ENCODE measurements at places on chromosomes 16 and 17.

DNA sequence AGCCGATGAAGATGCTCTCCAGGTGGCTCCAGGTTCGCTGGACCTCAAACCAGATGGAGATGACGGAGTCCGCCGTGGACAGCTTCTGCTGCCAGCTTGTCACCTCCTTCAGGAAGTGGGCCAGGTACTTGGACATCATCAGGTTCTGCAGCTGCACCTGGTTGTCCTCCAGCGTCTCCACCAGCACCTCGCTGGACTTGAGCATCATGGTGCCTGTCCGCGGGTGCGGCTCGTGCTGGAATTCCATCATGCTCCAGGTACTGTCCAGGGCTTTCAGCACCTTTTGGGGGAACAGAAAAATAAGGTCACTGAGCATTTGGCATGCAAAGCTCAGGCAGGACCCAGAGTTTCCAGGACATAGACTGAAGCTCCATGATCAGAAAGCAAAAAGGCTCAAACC, 69.7 kb downstream of the DNAH17 start:
- no peak for DNase-seq
- H3K4me3 ChIP-seq: no peak overlapping the region
- no peaks in the 10 kb centered on the region for H3K27me3 ChIP-seq
- H3K27ac ChIP-seq: no peak overlapping the region
- no peaks in the 10 kb centered on the region for H3K36me3 ChIP-seq

GRCh38 chr16:285146-286055, 2.4 kb downstream of the PDIA2 start:
- no peak for DNase-seq
- H3K36me3 ChIP-seq: peaks cover 41% of the 10 kb centered on the region

GRCh38 chr16:30032083-30032819, 1.2 kb upstream of the TLCD3B start:
- H3K27ac ChIP-seq: no peak overlapping the region
- H3K36me3 ChIP-seq: no peaks in the 10 kb centered on the region
- no peaks in the 10 kb centered on the region for H3K4me1 ChIP-seq
- peak; percentile 80 for DNase-seq
- H3K27me3 ChIP-seq: no peaks in the 10 kb centered on the region

GRCh38 chr16:67967183-67967957, 1.1 kb downstream of the SLC12A4 start:
- H3K36me3 ChIP-seq: peaks cover 13% of the 10 kb centered on the region
- no peaks in the 10 kb centered on the region for H3K27me3 ChIP-seq
- peak; percentile 32 for DNase-seq
- H3K4me1 ChIP-seq: peaks cover 26% of the 10 kb centered on the region

DNA sequence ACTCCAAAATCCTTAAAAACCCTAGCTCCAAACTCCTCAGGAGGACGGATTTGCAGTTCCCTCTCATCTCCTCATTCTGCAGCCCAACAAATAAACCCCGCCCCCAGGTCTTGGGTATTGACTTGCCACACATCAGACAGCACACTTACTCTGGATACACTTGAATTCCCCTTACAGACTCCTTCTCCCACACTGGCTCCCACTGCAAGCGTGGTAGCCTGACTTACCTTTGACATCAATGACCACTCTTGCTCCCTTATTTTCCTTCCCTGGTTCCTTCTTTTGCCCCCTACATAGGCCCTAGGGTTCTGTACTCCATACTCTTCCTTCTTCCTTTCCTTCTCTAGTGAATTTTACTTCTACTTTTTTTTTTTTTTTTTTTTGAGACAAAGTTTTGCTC, 7.5 kb downstream of the RFFL start:
- no peak for DNase-seq
- no peak overlapping the region for H3K4me3 ChIP-seq
- no peak overlapping the region for H3K27ac ChIP-seq
- H3K4me1 ChIP-seq: peaks cover 39% of the 10 kb centered on the region
- H3K27me3 ChIP-seq: no peaks in the 10 kb centered on the region

DNA sequence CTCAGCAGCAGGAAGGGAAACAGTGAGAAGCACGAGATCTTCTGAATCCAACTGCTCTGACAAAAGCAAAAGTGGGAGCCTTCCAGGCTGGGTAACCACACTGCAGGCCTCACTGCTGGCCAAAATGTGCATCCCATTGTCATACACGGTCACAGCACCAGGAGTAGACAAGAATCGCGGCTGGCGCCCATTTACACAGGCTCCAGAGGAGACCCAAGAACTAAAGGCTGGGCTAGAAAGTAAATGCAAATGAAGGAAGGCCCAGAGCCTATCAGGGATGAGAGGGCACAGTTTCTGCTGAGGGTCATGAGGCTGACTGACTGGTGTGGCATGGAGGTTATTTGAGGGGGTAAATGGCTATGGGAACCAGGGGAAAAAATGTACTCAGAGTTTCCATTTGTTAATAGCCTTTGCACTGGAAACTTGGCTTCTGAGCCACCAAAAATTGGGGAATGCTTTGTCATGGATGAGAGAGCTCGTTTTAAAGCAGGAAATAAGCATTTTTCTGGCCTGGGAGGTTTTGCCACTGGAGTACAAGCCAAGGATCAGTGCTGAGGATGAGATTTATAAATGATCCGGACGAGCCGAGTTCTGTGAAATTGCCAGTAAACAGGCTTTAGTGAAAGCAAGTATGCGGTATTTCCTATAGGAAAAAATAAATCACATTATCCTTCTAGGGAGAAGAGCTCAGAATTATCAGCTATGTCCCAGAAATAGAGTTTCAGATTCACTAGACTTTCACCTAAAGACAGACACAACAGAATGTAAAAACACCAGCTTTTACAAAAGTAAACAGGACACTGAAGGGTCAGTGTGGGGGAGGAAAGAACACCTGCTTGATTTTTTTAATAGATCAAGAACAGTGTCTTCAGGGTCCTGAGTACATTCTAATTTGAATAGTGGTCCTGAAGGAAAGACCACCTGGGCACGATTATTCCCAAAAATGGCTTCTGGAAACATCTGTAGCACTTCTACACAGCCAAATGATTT, 66.9 kb upstream of the GSG1L start:
- H3K36me3 ChIP-seq: peaks cover 99% of the 10 kb centered on the region
- H3K27ac ChIP-seq: no peak overlapping the region
- no peaks in the 10 kb centered on the region for H3K4me1 ChIP-seq

DNA sequence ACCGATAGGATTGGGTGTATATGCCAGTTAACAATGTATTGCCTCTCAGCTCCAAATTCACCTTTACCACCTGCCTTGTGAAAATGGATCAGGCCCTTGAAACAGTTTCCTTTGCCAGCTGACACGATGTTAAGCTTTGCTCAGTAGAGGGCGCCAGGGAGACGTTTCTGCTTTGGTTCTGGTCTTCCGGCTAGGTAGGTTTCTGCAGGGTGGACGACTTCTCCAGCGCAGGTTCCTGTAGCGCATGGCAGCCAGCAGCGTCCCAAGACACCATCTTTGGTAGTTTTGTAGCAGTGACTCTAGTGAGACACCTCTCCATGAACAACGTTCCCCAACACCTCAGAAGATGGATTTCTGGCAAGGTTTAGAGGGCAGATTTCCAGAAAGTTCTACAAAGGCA, 24.0 kb downstream of the SYCE1L start:
- no peaks in the 10 kb centered on the region for H3K4me1 ChIP-seq
- H3K27me3 ChIP-seq: peaks cover 8% of the 10 kb centered on the region
- no peak overlapping the region for H3K4me3 ChIP-seq
- peak; percentile 16 for DNase-seq
- H3K36me3 ChIP-seq: no peaks in the 10 kb centered on the region

GRCh38 chr17:27413315-27413714, 42.9 kb upstream of the KSR1 start:
- no peaks in the 10 kb centered on the region for H3K36me3 ChIP-seq
- H3K27ac ChIP-seq: no peak overlapping the region
- DNase-seq: no peak
- H3K27me3 ChIP-seq: peaks cover 3% of the 10 kb centered on the region

DNA sequence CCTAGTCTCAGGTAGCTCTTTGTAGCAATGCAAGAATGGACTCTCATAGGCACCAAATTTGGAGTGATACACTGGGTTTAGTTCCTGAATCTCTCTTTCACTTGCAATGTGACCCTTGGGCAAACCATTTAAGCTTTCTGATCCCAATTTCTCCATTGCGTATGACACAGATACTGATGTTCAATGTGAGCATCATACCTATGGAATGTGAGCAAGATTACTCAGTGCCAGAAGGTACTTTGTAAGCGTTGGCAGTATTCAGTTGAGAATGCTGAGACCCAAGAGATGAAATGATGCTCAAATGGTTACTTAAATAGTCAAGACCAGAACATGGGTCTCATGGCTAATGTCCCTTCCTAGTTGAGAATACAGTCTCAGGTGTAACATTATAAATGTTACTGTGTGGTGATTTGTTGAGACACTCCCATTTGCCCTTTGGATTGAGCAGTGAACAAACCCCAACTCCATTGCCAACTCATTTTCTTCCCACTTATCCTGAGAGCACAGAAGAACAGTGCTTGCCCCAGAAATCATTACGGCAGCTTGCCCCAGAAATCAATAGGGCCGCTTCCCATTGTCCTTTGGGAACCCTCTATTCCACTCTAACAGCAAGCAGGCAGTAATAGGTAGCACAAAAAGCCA, 134.1 kb downstream of the SOX9 start:
- no peak for DNase-seq
- no peaks in the 10 kb centered on the region for H3K36me3 ChIP-seq
- no peak overlapping the region for H3K4me3 ChIP-seq
- no peaks in the 10 kb centered on the region for H3K4me1 ChIP-seq
- no peak overlapping the region for H3K27ac ChIP-seq
- no peaks in the 10 kb centered on the region for H3K27me3 ChIP-seq

DNA sequence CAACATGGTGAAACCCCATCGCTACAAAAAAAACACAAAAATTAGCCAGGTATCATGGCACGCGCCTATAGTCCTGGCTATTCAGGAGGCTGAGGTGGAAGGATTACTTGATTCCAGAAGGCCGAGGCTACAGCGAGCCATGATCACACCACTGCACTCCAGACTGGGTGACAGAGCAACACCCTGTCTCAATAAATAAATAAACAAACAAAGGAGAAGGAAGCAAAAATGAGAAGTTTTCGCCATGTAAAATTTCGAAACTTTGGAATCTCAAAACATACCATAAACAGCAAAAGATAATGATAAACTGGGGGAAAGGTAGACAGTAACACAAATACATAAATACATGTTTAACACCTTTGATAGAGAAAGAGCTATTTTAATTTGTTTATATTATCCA, 130.9 kb downstream of the ZFHX3 start:
- DNase-seq: no peak
- peaks cover 29% of the 10 kb centered on the region for H3K4me1 ChIP-seq
- no peak overlapping the region for H3K4me3 ChIP-seq
- no peak overlapping the region for H3K27ac ChIP-seq
- no peaks in the 10 kb centered on the region for H3K36me3 ChIP-seq
- no peaks in the 10 kb centered on the region for H3K27me3 ChIP-seq

DNA sequence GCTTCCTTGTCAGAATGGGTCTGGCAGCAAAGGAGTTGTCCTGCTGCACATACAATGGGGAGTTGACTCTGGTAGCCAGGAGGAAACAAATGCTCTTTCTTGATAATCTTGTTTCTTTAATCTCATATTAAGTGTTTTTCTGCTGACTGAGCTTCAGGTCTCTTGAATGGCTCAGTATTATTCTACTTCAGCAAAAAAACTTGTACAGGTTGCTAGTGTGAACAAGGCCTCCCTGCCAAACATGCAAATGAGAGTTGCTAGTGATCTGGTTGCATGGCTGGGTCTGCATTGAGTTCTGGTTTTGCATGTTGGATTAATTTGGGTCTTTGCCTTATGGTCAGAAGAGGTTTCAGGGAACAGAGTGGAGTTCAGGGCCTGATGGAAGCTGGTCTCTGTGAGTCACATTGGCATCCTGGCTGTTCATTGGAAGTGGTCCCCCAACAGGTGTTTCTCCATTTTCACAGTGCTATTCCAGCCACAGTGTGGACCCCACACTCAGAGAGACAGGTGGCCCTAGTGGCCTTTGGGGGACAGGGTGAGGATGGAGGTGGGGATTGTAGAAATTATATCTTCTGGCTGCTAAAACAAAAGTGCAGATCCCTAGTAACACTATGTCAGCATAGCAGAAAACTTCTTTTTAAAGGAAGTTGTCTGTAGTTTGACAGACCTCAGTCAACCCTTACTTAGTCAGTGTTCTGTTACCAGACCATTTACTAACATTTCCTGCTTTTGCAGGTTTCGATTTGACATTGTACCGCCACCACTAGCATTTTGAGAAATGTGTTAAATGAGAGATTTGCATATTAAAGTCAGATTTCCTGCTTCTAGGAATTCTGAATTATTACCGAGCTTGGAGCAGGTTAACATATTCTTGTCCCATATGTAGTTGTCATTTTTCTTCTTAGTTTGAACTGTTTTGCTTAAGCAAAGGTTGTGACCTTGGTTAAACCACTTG, 47.1 kb downstream of the EPN2 start:
- H3K27me3 ChIP-seq: peaks cover 29% of the 10 kb centered on the region
- no peak for DNase-seq
- no peak overlapping the region for H3K27ac ChIP-seq
- no peak overlapping the region for H3K4me3 ChIP-seq
- H3K4me1 ChIP-seq: no peaks in the 10 kb centered on the region

GRCh38 chr16:4208341-4208751, 33.5 kb downstream of the SRL start:
- no peaks in the 10 kb centered on the region for H3K36me3 ChIP-seq
- H3K4me3 ChIP-seq: no peak overlapping the region
- no peak for DNase-seq
- H3K27ac ChIP-seq: no peak overlapping the region

- peak; percentile 11 for DNase-seq
- H3K27me3 ChIP-seq: no peaks in the 10 kb centered on the region
- peaks cover 33% of the 10 kb centered on the region for H3K4me1 ChIP-seq
- peaks cover 23% of the 10 kb centered on the region for H3K36me3 ChIP-seq
Observed at GRCh38 chr16:19718624-19718965, 524 bp downstream of the IQCK start.

DNA sequence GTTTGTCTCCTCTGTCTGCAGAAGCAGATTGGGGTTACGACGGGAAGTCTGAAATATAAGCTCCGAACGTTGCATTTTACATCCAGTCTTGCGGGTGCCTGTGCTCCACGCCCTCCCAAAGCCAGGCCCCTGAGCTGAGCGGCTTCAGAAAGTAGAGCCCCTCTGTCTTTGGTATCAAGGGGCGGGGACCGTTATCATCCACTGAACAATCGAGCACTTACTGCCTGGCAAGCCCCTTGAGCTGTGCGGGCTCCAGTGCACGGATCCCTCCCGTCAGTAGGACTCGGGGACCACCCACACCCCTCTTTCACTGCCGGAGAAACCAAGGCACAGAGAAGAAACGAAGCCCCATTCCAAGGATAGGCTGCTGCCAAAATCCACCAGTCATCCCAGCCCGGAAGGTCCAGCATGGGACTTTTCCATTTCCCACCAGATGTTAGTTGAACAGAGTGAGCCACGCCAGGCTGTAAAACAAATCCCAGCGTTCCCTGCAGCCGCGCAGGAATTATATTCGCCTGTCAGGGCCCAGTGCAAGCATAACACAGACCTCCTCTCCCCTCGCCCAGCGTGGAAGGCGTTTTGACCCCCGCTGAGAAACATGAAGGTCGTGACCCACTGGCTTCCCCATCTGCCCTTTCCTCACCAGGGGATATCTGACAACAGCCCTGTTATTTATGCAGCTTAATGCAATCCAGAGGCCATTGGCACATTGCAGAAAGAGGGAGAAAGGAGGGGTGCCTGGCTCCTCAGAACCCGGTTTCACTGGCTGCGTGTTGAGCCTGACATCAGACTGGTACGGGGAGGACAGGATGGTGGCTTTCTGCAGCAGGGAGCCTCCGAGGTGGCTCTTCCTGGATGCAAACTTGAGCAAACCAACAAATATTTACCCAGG, 212.2 kb upstream of the FOXF1 start:
- H3K4me3 ChIP-seq: no peak overlapping the region
- H3K36me3 ChIP-seq: no peaks in the 10 kb centered on the region
- no peaks in the 10 kb centered on the region for H3K4me1 ChIP-seq
- H3K27me3 ChIP-seq: peaks cover 41% of the 10 kb centered on the region
- H3K27ac ChIP-seq: no peak overlapping the region

Data from DND-41 (cell line).